ENCODE measurements at places on chromosomes 5 and 9.

- DNase-seq: no peak
Measured at GRCh38 chr9:117903453-117903852, 199.2 kb downstream of the TLR4 start.

DNA sequence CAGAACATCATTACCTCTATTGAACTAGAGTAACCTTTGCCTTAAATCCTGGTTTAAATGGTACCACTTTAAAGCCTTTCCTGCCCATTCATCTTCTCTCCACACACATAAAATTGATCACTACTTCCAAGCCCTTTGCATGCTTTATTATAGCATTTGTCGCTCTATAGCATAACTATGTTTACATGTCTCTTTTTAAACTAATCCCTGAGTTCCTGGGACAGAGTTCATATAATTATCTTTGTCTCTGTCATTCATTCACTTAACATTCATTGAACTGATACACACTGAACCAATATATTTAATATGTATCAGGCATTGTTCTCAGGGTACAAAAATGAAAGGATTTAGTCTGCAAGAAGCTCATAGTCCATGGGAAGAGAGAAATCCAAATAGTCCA is 37.3 kb downstream of the RECK start:
- no peak for DNase-seq

- no peak for DNase-seq
Measured at GRCh38 chr9:137255448-137256114, 454 bp downstream of the NELFB start.

GRCh38 chr9:27591093-27591492 is 17.8 kb upstream of the C9orf72 start:
- DNase-seq: no peak

DNA sequence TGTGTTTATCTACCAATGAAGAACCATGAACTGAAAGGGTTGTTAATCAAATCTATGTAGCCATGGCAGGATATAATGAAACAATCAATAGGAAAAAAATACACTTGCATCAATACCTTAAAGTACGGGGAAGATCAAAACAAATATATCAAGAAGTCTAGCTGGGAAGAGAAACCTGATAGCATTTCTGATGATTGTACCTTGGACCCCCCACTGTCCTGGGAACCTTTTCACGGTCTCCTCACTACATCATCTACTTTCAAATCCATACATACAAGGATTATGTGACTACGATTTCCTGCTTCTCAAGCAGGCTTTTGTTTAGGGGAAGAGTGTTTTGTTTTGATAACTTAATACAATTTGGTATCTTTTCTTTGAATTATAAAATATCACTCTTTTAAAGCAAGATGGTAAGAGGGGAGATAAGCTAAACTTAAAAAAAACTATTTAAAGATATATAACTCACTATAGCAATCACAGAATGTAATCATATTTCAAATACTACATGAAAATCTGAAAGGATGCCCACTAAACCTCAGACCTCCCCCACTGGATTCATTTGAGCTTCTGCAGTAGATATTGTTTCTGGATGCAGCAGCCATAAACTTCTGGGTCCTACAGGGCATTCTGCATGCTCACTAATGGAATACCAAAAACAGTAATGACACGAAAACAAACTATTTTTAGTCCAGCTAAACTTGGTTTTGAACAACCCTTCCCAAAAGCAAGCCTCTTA is 8.0 kb downstream of the EBF1 start:
- no peak for DNase-seq

- DNase-seq: peak; percentile 46
Measured at GRCh38 chr9:133715295-133715865, 22.8 kb downstream of the SARDH start.

GRCh38 chr5:180180846-180181245 is 28.2 kb downstream of the RASGEF1C start:
- no peak for DNase-seq

DNA sequence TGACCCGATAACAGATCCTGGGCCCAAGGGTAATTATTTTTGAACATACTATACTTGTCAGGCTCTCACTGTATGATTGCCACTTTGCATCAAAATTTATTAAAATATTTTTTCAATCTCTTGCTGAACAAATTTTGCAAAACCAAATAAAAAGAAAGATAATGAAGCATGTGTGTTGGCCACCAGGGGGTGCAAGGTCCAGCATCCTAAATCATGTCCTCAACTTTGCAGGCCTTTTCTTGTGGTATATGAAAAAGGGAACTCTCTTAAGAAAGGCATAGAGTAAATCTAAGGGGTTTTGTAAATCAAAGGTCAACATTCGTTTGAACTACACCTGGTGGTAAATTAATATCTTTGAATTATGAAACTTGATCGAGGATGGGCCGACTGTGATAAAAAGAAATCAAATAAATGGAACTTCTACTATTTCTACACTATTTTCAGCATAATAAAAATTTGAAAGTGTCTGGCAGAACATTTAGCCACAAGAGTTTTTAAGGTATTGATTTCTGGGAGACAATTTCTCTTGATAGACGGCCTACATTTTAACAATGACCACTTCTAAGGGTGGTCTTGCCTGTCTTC is 676.5 kb downstream of the DMRTA1 start:
- peak; percentile 60 for DNase-seq

GRCh38 chr5:142621227-142621626 is 64.7 kb downstream of the FGF1 start:
- DNase-seq: no peak

GRCh38 chr5:155906046-155906445 is 420.9 kb upstream of the SGCD start:
- DNase-seq: no peak

DNA sequence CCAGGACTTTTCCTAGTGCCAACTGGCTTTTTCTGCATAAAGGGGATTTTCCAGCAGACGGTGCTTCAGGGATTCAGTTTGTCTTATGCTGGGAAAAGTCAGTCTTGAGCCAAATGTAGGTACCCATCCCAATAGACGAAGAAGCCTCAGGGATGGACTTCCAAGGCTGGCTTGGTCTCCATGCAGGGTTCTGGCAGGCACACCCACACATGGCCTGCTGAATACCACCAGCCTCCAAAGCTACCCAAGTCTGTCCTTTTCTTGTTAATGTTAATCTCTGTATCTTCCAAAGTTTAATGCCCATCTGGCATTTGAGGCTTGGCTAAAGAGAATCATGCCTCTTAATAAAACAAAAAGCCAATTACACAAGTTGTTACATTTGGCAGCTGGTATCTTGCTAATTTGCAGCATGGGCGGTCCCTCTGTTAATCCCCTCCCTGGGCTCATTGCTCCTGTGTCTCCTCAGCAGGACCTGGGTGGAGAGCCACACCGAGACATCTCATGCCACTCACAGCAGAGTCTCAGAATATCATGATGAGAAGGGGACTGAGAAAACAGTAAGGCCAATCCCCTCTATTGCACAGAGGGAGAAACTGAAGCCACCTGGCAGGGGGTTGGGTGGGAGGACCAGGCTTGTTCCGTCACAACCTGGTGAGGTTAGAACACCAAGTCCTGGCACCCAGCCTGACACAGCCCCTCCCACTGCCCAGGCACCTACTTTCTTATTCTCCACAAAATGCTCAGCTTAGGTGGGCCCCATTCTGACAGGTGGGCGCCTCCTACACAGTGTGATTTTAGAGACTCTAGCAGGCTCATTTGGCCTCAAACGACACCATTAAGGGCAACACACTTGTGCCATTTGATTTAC is 243.2 kb downstream of the FSTL4 start:
- DNase-seq: no peak

DNA sequence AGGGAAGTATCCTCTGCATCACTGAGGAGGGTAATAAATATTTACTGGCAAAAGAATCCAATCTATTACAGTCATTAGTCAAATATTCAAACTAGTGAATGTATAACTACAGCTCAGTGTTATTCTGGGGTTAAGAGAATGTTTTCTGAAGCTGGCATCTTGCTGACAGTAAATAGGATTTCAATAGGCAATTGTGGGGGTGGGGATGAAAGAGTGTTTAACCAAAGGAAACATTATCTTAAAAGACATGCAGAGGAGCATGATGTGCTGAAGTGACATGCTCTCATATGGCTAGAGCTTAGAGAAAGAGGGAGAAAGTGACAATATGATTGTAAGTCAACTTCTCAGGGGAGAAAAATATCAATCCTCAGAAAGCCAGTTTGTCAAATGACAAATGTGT is 618.4 kb upstream of the RIOK2 start:
- DNase-seq: no peak
